ENCODE measurements at places on chromosomes 13 and 19.

DNA sequence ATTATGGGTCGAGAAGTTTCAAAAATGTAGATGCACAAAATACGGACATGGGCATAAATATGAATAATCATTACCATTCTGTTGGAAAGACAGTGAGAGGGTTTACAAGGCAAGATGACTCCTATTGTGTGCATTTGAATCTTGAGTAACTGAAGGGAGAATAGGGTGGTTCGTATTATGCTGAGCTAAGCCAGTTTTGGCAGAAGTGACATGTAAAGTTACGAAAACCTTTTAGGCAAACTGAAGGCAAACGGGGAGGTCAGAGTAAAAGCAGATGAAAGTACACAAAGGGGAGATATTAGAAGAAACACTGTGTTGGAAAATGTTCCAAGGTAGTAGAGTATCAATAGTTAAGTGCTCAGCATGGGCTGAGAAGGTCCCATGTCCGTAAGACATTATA lies 16.8 kb downstream of the DCT start:
- DNase-seq: no peak

DNA sequence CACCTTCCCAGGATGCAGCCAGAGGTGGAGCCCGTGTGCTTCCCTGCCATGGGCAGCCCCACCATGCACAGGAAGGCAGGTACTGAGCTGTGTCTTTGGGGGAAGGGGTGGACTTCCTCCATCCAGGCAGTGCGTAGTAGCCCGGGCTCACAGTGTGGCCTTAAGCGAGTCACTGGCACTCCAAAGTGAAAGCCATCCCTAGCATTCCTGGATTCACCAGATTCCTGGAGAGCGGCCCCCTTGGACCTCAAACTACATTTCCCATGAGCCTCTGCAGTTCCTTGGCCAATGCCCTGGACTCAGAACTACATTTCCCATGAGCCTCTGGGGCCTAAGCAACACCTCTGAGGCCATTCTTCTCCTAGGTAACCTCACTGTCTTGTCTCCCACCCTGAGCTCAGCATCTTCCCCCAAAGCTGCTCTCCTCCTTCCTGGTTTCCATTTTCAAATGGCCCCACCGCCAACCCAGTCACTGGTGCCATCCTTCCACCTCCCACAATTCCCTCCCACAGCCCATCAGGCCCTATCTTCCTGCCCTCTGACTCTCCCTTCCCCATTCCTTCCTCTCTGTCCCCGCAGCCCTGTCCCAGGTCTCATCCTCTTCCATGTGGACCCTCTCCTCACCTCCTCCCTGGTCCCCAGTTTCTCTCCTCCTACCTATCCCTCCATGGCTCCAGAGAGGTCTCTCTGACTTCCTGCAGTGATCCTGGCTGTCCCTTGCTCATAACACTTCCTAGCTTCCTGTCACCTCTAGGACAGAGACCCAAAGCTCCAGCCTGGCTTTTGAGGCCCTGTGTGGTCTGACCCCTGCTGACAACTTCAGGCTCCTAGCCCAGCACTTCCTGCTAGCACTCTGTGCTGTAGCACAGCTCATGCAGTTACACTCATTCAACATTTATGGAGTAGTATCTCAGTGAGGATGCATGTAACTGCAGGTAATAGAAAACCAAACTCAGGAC lies at the start of gene C19orf81:
Gene C19orf81 (plus strand): TSS at position 13 of the 959 bp plus-strand sequence. CDS start 0 bp downstream, at position 13.
- DNase-seq: no peak

- DNase-seq: no peak
These were observed 848 bp upstream of the PLIN4 start for GRCh38 chr19:4519172-4519496.

DNA sequence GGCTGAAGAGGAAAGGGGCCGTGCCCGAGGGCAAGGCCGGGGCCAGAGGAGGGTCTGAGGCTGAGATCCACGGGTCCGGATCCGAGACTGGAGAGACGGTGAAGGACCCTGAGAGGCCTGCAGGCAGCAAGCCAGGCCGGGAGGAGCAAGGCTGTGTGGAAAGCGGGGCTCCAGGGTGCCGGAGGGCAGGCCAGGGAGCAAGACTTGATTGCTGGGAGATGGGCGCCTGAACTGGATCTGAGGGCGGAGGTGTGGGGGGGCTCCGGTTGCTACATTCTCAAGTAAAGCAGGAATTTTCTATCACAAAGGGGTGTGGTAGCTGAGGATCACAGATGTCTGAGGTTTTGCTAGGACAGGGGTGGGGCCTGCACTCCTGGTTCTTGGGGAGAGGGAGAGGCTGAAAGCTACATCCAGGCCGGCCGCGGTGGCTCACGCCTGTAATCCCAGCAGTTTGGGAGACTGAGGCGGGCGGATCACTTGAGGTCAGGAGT lies 3.8 kb downstream of the MAMSTR start:
- no peak for DNase-seq

DNA sequence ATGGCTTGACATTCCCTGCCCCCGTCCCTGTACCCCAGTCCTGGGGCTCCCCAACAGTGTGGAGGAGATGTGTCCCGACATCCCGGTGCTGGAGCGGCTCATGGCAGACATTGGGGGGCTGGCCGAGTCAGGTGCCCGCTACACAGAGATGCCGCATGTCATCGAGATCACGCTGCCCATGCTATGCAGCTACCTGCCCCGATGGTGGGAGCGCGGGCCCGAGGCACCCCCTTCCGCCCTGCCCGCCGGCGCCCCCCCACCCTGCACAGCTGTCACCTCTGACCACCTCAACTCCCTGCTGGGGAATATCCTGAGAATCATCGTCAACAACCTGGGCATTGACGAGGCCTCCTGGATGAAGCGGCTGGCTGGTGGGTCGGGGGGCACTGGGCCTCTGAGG lies 83.8 kb downstream of the RYR1 start:
- no peak for DNase-seq

DNA sequence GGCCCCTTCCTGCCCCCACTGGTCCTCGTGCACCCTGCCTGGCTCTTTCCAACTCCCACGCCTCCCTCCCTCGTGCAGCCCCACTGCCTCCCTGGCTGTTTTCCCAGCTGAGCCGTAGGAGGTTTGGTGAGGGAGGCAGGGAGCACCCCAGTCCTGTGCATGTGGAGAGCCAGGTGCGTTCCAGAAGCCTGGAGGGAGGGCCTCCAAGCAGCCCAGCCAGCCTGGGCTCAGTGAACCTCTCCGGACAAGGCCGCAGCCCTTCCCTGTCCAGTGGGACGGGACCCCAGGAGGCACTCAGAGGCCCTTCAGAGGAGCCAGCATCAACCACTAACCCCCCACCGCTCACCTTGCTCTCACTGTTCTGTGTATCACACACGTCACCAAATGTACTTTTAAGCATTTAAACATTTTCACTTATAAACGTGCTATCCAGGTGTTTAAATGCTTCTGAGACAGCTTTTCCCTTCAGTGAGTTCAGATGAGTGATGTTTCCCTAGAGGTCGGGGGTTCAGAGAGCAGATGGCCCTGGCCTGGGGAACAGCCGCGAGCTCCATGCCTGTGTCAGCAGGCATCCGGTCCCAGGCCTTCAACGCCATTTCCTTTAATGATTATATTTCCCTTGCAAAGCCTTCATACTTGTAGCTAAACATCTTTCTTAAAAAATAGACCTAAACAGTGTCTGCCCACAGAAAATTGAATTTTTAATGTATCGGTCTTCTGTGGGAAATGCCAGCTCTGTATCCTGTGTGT lies 122.6 kb downstream of the ATP11A start:
- DNase-seq: no peak

DNA sequence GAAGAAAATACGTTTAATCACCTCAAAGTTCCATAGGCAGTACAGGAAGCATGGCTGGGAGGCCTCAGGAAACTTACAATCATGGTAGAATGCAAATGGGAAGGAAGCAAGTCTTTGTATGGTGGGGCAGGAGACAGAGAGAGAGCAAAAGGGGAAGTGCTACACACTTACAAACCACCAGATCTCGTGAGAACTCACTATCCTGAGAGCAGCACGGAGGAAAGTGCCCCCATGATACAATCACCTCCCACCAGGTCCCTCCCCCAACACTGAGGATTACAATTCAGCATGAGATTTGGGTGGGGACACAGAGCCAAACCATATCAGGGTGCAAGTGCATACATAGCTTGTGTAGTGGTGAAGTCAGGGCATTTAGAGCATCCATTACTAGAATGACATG lies 92.3 kb upstream of the ANKRD10 start:
- DNase-seq: no peak

GRCh38 chr13:53013113-53013512 lies 15.5 kb upstream of the OLFM4 start:
- DNase-seq: no peak

GRCh38 chr13:99040536-99041131 lies 62.8 kb upstream of the DOCK9 start:
- DNase-seq: no peak

GRCh38 chr13:36476661-36477060 lies 44.4 kb downstream of the CCNA1 start:
- peak; percentile 25 for DNase-seq

- DNase-seq: peak; percentile 76
These were observed 6.8 kb downstream of the RPS11 start for GRCh38 chr19:49502866-49503581.

- no peak for DNase-seq
These were observed 48.3 kb downstream of the DNM2 start for GRCh38 chr19:10766049-10766623.

- DNase-seq: no peak
These were observed 739.9 kb downstream of the DIAPH3 start for GRCh38 chr13:59423708-59424340.

GRCh38 chr19:36377541-36378178 lies 1.3 kb downstream of the ZFP14 start:
- no peak for DNase-seq

- DNase-seq: no peak
These were observed 188.9 kb upstream of the RNF113B start for GRCh38 chr13:98366010-98366409.

DNA sequence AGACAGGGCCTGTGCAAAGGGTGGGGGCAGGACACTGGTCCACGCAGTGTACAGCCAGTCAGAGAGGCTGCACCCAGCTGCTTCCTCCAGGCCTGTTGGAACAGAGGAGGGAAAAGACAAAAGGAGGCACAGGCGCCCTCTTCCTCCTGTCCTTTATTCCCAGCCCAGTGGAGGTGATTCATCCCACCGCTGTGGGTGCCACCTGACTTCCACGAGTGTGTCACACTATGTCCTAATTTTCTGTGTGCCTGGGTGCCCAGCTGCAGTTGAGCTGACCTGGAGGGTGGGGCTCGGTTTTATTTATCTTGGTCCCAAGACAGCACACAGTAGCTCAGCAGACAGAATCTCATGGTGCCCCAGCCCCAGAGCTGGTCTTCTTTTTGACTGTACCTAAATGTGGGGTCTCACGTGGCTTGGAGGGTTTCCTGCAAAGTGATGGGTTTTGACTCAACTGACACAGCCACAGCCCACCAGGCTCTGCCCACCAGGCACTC lies 9.0 kb downstream of the EPS15L1 start:
- DNase-seq: peak; percentile 57

GRCh38 chr13:34620074-34620850 lies 321.8 kb upstream of the NBEA start:
- DNase-seq: no peak

DNA sequence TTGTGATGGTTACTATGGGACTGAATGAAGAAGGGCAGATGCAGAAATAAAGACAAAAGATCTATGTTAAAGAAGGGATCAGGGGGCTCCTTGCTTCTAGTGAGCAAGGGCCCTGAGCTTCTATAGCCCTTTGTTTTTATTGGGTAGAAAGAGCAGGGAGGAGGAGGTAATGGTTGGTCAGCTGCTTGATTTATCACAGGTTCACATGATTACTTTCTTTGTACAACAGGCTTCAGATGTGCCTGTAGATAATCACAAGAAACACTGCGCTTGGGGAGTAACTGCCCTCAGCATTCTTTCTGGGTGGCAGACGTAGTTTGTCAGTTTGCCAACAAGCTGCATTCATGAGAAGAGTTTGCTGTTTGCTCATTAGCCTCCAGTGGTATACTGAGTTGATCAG lies 4.8 kb upstream of the ZNF439 start:
- DNase-seq: peak; percentile 20

DNA sequence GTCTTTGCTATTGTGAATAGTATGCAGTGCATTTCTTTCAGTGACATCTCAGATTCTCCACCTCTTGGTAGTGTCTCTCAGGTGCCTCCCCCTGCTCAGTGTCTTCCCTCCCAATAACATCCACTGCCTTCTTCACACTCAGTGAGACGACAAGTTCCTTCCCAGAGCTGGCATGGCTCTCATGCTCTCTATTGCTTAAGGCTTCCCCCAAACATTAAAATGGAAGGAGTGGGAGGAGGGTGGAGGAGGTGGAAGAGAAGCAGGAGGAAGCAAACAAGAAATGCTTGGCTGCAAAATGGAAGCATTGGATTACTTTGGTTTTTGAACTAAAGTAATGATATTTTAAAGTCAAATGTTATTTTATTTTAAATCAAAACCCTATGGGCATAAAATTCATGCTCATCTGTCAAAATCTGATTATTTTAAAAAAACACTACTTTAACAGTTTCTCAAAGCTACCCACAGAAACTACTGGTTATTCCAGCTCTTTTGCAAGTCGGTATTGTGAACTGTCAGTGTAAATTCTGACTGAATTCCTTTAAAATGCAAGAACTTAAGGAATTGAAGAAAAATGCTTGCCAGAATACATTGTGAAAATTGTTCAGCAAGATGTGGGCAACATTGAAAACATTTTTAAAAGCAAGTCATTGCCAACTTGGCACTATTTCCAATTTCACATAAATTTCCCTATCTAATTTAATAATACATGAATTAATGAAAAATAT lies 727.6 kb upstream of the ARGLU1 start:
- DNase-seq: peak; percentile 65

DNA sequence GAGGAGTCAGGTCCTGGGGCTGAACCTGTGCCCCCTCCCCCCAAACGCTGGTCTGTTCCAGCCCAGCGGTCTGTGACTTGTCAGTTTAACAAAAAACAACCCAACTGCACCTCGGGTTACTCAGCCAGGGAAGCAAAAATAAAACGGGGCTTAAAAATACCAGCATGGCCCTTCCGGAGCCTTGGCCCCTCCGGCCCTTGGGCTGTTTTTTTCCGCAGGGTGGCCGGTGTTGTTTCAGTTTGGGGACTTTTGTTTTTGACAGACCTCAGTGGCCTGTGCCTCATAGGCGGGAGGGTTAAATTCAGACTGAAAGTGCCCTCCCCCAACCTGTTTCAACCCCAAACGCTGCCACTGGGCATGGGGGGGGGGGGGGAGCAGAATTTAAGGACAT lies 4.0 kb downstream of the TCF3 start:
- no peak for DNase-seq

DNA sequence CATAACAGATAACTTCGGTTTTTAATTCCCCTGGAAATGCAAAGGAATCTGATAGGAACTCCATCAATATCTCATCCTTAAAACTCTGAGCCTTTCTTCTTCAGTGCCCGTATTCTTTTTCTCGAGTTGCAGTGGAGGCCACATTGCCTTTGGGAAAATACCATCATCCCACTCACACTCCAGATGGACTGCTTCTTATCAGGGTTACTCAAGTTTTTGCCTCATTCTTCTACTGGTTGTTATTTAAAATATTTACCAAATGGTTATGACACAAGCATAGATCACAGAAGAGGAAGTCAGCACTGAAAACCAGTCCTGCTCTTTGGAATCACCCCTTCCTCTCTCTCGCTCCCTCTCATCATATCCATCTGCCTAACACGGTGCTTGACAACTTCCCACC lies 1020.5 kb upstream of the SLC10A2 start:
- DNase-seq: peak; percentile 84

Measured in trophoblast cell (in vitro differentiated cells and primary cell).